ENCODE measurements at places on chromosomes 2 and 18.

GRCh38 chr2:15074751-15075700 lies 442.5 kb downstream of the LRATD1 start:
- no peak for DNase-seq

- DNase-seq, result no peak
These were observed 3.9 kb upstream of the IL1R2 start for GRCh38 chr2:101987832-101988231.

GRCh38 chr2:620471-621302 lies 56.5 kb downstream of the TMEM18 start:
- no peak for DNase-seq

DNA sequence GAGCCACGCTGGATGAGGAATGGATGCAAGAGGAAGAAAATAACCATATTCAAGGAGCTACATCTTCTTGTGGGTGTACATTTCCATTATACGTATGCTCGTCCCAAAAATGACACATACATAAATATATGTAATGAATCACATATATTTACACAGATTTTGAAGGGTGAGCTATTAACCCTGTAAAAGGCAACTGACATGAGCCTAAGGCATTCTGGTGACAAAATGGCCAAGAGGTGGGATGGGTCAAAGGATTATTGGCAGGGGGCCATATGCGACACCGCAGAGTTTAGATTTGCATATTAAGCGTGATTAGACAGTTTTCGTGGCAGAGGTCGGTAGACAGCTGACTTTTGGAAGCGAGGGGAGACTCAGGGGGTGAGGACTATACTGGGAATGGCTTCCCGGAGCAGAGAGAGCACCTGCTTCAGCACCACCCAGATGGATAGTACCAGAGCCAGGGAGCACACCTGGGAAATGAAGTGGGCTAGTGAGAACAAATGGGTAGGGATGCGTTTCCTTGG lies 431 bp upstream of the CNRIP1 start:
- DNase-seq, result no peak

Measured in activated T-helper 2 cell treated with anti-CD3 and anti-CD28 coated beads, Interferon-gamma antibody, Interleukin-2, Interleukin-4, amounts not matched to agents 10 μg/mL and 5 μg/mL and 100 μg/mL, durations not matched to agents 14 hours and 24 hours and 36 hours (primary cell).